Breast epithelium (tissue), 4 donors: ENCODE measurements at places on chromosomes 2 and 18. TPM values are rescaled to one million over a fixed set of nuclear protein-coding genes. Genes with fewer than 3 reads are reported as not detected.

DNA sequence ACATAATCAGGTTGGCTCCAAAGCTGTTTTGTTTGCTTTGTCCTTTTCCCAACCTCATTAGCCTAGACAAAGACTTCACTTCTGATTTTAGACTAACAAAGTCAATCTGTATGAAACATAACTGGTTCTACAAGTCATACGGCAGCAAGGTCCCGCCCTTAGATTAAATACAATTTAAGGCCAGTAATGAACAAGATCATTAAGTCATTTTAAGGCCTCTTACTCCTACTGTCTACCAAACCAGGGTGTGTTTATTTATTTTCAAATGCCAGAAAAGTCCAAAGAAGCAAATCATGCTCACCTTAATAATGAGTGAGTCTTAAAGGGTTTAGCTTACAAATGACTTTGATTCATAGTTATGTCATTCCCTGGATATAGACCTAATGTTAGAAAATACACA, 148.4 kb upstream of the ACVR2A start:
- DNase-seq: no peak

BOLL gene
- total RNA-seq: not detected

MPP4 gene
- 0.29 TPM for total RNA-seq

DNA sequence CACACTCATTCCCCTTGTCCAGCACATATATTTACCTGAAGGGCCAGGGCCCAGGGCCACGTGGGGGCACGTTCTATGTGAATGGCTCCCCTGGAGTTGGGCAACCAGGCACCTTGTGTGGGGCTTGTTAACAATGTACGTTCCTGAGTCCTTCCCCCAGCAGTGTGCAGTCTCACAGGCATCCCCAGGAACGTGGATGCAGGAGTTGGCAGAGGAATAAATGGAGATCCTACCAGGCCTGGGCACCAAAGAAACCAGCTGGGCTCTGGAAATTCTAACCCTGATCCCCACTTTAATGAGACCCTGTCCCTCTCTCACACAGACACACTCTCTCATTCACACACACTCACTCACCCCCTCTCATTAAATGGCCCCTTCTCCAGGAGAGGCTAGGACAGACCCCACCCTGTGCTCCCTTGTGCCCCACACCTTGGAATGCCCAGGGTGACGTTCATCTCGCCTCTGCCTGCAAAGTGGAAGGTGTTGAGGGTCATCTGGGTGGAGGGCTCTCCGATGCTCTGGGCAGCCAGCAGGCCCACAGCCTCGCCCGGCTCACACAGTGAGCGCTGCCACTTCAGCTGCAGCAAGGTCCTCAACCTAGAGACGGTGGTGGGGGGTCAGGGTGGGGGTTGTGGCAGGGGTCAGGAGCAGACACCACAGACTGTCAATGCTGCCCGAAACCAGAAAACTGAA, 65.6 kb downstream of the POLR1A start:
- DNase-seq: peak; percentile 42

VWC2L gene
- 0.15 TPM for total RNA-seq

HOXD10 gene
- 5.2 TPM for total RNA-seq

GTF2A1L gene
- not detected for total RNA-seq

DNA sequence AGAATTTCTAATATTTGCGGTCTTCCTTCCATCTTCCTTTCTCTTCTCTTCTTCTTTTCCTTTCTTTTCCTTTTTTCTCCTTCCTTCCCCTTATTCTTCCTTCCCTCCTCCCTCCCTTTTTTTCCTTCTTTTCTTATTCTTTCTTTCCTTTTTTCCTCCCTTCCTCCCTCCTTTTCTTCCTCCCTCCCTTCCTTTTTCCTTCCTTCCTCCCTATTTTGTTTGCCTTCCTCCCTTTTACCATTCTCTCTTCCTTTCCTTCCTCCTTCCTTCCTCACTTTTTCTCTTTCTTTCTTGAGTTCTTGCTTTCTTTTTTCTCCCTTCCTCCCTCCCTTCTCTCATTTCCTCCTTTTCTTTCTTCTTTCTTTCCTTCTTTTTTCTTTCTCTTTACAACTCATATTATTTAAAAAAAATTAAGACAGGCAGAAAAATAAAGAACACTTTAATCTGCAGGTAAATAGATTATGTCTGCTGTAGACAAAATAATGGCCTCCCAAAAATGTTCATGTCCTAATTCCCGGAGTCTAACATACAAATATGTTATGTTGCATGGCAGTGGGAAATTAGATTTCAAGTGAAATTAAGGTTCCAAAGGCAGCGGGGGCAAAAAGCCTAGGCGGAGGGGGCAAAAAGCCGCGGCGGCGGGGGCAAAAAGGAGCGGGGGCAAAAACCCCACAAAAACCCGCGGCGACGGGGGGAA, 152.4 kb downstream of the ANKRD30BL start:
- no peak for DNase-seq

DNA sequence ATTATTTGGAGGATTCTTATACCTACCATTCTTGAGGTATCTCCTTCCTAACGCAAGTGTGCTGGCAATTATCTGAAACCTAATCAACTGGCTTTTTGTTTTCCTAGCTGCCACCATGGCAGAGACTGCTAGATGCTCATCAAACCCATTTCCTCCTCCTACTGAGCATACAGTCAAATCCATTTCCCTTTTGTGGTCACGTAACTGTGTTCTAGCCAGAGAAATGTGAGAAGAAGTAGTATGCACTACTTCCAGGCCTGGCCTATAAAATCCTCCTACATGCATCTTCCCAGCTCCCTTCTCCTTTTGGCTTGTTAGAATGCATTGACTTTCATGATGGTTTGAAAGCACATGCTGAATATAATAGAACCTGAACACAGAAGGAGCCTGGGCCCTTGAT, 494.1 kb upstream of the MEIS1 start:
- DNase-seq: no peak
